Effector memory CD4-positive, alpha-beta T cell (primary cell): ENCODE measurements at places on chromosomes 6 and 20.

DNA sequence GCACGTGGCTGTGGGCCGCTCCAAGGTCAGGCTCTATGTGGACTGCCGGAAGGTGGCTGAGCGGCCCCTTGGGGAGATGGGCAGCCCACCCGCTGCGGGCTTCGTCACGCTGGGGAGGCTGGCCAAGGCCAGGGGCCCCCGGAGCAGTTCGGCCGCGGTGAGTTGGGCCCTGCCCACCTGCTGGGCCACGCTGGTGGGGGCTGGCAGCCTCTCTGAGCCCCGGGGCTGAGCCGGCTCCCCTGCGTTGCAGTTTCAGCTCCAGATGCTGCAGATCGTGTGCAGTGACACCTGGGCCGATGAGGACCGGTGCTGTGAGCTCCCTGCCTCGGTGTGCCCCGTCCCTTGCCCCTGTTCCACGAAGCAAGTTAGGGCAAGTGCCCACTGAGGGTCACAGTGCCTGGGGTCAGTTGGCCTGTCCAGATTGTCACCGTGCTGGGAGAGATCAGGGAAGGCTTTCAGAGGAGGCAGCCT is 27.1 kb downstream of the COL20A1 start:
- DNase-seq: no peak

DNA sequence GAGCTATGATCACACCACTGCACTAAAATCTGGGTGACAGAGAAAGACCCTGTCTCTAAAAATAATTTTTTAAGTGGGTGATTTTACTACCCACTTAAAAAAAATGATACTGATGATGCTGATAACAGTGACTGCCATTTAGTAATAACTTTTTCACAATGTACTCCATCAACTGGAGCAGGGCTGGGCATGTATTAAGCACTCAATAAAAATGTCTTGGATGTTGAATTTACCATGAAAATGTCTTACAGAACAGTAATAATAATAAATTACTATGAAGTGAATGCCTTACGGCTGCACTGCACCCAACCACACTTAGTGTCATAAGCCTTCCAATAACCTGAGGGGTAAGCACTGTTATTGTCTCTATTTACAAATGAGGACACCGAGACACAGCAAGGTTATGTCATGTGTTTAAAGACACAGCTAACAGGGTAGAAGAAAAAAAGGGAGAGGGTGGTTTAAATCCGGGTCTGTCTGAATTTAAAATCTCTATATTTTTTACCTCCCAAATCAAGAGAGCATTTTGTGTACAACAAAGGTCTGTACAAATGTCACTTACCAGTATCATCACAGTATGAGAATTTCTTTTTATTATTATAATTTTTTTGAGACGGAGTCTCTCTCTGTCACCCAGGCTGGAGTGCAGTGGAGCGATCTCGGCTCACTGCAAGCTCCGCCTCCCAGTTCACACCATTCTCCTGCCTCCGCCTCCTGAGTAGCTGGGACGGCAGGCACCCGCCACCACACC is 21.5 kb downstream of the RIMS4 start:
- no peak for DNase-seq

DNA sequence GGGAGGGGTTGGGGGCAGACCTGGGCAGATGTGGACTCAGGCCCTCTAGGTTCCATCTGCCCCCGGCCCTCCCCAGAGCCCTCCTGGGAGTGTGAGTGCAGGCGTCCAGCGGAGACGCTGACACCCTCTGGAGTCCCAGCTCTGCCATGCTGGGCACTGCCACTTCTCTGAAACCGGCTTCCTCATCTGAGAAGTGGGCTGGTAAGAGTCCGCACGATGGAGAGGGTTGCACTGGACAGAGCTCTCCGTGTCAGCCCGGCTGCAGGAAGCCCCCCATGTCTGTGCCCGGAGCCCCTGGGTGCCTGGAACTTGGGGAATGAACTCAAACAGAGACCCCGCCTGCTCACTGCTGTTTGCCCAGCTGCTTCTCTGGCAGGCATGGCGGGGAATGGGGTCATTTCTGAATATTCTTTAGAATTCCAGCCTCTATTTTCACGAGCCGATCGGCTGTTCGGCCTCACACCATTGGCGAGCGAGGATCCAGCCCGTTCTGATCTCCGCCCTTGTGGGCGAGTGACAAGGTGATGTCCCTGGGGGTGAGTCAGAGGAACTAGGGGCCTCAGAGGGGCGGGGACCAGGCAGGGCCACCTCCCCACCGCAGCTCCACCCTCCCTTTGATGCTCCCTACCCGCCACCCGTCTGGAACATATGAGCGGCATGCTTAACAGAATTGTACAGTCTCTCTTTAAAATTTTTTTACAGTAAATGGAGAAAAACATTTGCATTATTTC is 47.8 kb upstream of the GATA5 start:
- peak; percentile 11 for DNase-seq

- no peak for DNase-seq
Measured at GRCh38 chr6:85771925-85772430, 129.3 kb upstream of the SYNCRIP start.
